Mucosa of gallbladder (tissue), 1 donor: ENCODE measurements at places on chromosomes 16 and 17. TPM values are rescaled to one million over a fixed set of nuclear protein-coding genes. Genes with fewer than 3 reads are reported as not detected.

GRCh38 chr16:82062645-82063058 is 27.6 kb downstream of the HSD17B2 start:
- DNase-seq, result no peak

- DNase-seq, result no peak
These were observed 9.9 kb downstream of the NR1D1 start for GRCh38 chr17:40090237-40091119.

- no peak for DNase-seq
These were observed 53.1 kb downstream of the CMIP start for GRCh38 chr16:81497690-81498089.

GRCh38 chr16:57620335-57621231 is 7.8 kb upstream of the ADGRG1 start:
- DNase-seq, result no peak

DNA sequence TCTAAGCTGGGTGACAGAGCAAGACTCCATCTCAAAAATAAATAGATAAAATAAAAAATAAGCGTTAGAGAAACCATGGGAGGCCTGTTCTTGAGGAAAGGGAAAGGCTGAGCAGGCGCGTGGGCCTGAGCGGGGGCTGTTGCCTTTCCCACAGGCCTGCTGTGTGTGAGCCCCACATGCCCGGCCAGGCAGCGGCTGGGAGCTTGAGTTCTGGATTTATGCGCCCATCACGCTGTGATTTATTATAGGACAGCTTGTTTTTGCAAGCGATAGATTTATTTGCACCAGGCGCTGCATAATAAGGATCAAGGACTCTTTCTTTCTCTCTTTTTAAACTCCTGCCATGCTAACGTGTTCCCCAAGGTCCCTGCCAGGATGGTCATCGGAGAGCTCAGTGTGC is 14.8 kb upstream of the WFDC1 start:
- DNase-seq, result no peak

DNA sequence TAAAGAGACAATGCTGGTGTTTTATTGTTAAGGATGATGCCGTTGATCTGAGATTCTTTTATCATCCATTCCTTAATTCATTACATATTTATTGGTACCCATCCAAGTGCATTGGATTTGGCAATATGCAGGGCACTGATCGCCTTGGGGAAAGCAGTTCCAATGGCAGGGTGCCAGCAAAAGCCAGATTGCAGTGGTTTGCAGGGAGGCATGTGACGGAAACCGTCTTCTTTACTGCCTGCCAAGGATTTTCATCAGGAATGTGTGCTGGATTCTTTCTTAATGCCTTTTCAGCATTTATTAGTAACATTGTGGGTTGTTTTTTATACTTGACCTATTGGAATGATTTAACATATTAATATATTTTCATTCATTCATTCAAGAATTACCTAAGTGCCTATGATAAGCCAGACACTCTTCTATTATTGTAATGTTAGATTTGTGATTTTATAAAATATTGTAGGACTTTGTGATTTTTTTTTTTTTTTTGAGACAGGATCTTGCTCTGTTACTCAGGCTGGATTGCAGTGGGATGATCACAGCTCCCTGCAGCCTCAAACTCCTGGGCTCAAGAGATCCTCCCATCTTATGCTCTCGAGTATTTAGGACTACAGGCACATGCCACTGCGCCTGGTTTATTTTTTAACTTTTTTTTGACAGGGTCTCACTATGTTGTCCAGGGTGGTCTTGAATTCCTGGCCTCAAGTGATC is 93.4 kb upstream of the TNRC6A start:
- DNase-seq, result peak; percentile 93

DNA sequence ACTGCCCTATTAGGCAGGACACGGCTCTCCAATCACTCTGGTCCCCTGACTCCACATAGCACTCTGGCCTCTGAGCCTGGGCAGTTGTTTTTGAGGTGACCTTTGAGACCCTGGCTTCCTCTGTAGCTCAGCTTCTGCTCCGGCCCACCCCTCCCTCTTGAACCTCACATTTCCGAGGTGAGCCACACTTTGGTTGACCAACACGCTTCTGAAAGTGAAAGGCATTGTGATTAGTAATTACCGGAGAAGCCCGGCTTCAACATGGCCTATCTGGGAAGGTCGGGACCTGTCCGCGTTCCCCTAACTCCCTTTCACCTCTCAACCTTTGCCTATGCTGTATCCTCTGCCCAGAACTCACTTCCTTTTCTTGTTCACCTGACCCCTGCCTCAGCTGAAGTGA is 10.3 kb upstream of the ITGAX start:
- DNase-seq, result no peak

- no peak for DNase-seq
These were observed 706.5 kb downstream of the KCNJ2 start for GRCh38 chr17:70875729-70876310.

- no peak for DNase-seq
These were observed 4.7 kb downstream of the FBXL16 start for GRCh38 chr16:700684-701584.

- no peak for DNase-seq
These were observed 289.8 kb downstream of the MAF start for GRCh38 chr16:79310710-79311109.

- DNase-seq, result peak; percentile 32
These were observed 19.8 kb downstream of the NPTX1 start for GRCh38 chr17:80456465-80457235.

GRCh38 chr17:65783845-65784334 is 222.4 kb upstream of the AXIN2 start:
- DNase-seq, result no peak

DNA sequence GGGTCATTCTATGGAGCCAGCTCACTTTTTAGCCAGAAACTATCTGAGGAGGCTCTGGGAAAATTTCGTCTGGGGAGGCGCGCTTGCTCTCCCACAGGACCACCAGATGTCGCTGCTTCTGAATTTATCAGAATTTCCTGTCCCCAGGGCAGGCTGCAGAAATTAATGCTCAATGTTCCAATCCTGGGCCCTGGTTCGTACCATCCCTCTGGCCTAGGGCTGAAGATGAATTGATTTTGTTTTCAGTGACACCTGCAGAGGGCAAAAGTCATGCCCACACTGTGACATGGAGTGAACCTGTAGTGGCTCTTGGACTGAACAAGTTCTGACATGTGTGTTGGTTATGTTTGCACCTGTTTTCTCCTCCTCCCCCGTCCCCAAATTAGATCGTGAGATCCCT is 482.6 kb downstream of the NPIPA7 start:
- peak; percentile 53 for DNase-seq

GRCh38 chr17:82923366-82924113 is 83.7 kb upstream of the ZNF750 start:
- DNase-seq, result no peak

- DNase-seq, result no peak
These were observed 178.8 kb upstream of the PSMD7 start for GRCh38 chr16:74117798-74118197.

- no peak for DNase-seq
These were observed 86.3 kb downstream of the SDR42E1 start for GRCh38 chr16:81925016-81925415.

DNA sequence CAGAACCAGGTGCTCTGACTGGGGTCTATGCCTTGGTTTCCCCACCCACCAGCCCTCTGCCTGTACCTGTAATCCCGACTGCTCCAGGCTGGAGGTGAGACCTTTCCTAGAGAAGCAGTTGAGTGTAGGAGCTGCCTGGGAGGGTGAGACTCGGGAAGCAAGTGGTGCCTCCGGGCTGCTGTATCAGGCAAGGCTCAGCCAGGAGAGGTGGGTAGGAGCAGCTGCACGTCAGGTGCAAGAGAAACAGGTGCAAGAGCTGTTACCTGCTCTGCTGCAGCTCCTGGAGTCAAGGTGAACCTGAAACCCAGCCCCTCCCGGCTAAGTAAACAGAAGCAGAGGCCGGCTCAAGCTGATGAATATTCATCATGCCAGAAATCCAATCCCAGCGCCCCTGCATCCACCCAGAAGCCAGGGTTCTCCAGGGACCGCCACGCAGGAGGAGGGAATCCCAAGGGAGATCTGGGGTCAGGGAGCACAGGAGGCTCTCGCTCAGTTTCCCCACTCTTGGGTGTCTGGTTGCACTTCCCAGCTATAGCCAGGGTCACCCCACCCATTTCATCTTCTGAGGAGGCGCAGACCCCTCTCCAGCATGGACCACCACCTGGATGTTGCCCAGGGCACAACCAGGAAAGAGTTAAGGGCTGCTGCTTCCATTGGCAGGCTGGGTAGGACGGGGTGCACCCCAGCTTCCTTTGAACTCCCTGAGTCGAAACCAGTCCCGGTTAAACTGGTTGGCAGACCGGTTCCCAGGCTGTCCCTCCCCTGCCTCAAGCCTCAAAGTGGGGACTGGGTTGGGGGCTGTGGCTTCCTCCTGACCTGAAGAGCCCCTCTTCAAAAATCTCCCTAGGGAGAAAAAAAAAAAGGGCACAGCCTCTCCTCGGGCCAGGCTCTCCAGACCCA is at the start of gene PRR15L:
Gene PRR15L, minus strand, starts transcription at position 293 of the 900 bp plus-strand sequence. CDS start 4,649 bp downstream, outside the sequence.
- peak; percentile 88 for DNase-seq

DNA sequence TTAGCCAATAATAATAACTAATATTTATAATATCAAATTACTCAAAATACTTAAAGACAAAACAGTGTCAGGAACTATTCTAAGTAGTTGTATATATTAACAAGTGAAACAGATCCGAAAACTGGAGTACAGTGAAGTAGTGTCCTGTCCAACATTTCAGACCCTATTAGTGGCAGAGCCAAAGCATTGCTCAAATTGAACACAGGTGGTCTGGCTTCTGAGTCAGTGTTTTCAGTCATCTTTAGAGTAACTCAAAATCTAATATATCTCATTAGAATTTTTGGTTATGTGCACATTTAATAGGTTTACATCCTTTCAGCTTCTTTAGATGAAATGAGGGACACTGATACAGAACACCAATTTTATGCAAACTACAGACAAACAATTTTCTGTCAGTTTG is 652.5 kb downstream of the CDH11 start:
- no peak for DNase-seq

DNA sequence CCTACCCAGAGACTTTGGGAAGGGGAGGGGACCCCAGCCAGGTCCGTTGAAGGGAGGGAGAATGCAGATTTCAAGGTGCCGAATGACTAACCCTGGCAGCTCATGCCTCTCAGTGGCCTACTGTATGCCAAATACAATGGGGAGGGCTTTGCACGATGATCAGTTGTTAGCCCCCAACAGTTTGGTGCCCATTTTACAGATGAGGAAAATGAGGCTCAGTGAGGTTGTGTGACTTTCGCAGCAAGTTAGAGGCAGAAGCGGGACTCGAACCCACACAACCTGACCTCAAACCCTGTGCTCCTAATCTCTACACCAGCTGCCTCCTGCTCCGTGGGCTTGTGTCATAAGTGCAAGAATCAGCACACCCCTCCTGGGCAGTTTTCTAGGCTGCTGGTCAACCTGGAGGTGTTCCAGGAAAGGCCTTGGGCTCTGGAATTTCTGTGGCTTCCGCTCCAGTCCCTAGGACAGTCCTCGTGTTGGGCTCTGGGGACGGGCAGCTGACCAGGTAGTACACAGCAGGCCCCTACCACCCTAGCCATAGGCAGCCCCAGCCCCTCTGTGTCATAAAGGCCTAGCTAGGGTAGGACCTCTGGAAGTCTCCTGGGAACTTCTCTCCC is 11.9 kb upstream of the NAGPA start:
- DNase-seq, result no peak

- DNase-seq, result no peak
These were observed 622 bp downstream of the GPRC5B start for GRCh38 chr16:19883966-19884485.

- DNase-seq, result no peak
These were observed 491.9 kb upstream of the TOM1L1 start for GRCh38 chr17:54408731-54409130.

GRCh38 chr17:81681672-81682071 is 1.9 kb downstream of the ARL16 start:
- no peak for DNase-seq

- DNase-seq, result peak; percentile 73
These were observed 20.4 kb upstream of the SLC38A8 start for GRCh38 chr16:84062734-84063640.

The PLEKHG4 gene
- 6.7 TPM for total RNA-seq

The NUP93 gene
- 26.4 TPM for total RNA-seq

The RNF43 gene
- total RNA-seq, result 19.0 TPM

The SLC43A2 gene
- total RNA-seq, result 27.0 TPM

The STXBP4 gene
- 25.9 TPM for total RNA-seq

The WFDC1 gene
- total RNA-seq, result 92.6 TPM
